ENCODE measurements at places on chromosomes 1 and 21.
A peak's percentile ranks its signal among the peaks of the same experiment; 100 is the strongest.

GRCh38 chr1:94045465-94046056, 75.4 kb downstream of the ABCA4 start:
- DNase-seq: peak; percentile 44

DNA sequence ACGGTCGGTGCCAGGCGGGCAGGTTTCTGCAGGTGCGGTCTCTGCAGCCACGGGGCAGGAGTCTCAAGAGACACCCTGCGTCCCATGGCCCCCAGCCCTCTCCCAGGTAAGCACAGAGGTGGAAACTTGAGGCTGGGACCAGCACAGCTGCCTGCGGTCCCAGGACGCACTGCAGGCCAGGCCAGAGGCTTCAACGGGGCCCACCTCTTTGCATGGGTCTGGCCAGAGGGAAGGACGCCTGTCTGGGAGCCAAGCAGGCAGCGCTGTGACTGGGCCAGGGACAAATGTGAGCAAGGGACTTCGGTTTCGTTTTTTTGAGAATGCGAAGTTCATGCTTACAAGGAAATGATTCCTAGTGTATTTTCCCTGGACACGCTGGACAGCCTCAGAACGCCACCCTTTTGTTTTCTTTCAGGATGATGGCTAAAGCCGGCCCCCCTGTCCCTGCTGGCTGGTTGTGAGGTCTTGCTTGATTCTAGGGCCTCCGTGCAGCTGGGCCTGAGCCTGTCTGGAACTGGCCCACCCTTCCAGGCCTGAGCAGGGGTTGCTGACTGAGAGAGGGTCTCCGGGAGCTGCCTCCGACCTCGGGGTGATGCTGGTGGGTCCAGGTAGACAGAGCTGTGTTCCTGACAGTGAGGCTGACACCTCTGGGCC, 38.3 kb downstream of the MORN1 start:
- DNase-seq: no peak

- peak; percentile 54 for DNase-seq
Observed at GRCh38 chr1:19517017-19517416, 31.7 kb upstream of the CAPZB start.

GRCh38 chr21:17512253-17513213, at the start of gene CXADR:
Gene CXADR, plus strand, starts transcription at chr21:17513043. Its CDS starts 87 bp downstream, at chr21:17513130.
- DNase-seq: no peak

DNA sequence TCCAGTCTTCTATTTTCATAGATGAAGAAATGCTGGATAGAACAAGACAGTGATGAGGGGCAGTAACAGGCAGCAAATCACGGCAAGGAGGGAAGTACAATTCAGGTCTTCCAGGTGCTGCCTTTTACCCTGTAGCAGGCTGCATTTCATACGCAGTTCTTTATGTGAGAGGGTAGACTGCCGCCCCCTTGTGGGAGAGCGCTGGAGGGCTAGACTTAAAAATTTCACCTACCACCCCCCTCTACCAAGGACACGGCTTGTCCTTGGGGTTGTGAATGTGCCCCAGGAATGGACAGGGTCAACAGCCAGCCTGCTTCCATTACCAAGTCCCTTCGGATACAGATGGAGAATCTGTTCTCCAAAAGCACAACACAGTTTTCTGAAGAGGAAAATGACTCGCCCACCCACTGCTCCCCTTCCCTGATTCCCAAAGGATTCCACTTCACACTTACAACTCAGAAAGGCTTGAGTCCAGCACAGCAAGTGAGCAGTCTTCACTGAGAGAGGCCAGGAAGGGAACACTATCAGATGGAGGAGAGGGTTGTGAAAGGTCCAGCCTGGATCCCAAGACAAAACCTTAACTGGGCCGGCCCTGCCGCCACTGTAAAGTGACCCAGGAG, 7.4 kb downstream of the WDR77 start:
- no peak for DNase-seq

- no peak for DNase-seq
Observed at GRCh38 chr1:57623791-57624538, 200.1 kb upstream of the DAB1 start.

DNA sequence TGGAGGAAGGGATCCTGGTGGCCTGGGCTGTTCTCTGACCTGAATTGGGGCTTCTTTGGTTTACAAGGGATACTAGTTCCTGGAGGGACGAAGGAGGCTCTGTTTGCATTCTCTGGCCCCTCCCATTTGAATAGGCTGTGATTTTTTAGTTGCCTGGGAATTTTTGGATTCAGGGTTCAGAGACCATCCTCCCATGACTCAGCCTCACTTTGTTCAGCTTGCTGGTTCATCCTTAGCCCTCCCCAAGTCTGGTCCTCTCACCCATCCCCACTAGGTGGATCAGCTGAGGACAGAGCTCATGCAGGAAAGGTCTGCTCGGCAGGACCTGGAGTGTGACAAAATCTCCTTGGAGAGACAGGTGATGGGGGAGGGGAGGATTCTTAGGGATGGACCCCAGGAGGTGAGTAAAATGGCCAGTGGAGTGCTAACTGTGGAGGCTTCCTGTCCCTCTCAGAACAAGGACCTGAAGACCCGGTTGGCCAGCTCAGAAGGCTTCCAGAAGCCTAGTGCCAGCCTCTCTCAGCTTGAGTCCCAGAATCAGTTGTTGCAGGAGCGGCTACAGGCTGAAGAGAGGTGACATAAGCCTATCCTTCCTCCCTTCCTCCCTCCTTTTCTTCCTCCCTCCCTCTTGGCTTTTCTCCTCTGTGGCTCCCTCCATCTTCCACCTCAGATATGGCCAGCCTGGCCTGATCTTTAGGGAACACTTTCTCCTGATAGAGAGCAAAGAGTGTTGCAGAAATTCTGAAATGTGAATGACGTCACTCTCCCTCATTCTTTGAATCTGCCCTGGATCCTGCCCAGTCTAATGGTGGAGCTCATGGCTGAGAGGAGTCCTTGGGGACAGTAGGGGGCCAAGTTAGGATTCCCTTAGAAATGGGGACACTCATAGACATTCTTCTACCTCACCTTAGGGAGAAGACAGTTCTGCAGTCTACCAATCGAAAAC, 4.5 kb upstream of the TUFT1 start:
- DNase-seq: no peak

GRCh38 chr21:17693801-17694200, 81.1 kb upstream of the BTG3 start:
- DNase-seq: no peak

GRCh38 chr1:156838972-156839371, 19.9 kb downstream of the INSRR start:
- no peak for DNase-seq

GRCh38 chr1:48062353-48062752, 65.2 kb upstream of the TRABD2B start:
- DNase-seq: no peak

DNA sequence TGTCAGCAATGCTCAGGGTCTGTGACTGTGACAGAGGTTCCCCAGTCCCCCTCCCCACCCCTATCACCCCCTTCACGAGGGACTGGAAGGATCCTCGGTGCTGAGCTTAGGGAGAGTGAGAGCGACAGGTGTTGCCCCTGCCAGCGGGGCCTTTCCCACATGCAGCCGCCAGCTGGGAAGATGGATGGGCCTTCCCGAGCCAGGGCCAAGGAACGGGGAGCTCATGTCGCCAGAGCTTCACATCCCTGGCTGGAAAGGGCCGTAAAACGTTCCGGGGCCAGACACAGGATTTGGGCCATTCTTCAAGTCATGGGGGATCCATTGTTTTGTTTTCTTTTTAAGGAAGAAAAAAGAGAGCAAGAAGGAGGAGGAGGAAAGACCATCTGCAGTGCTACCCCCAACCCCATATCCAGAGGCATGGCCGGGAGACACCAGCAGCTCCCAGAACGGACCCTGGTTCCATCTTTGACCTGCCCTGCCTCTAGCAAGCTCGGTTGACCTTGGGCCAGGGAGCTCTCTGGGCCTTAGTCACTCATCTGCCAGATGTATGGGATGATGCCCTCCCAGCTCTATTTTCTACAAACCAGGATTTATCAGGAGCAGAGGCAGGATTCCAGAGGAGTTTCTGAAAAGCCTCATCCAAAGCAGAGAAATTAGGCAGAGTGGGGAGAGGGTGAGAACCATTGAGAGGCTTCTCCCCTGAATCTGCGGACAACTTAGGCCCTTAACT, 54.1 kb downstream of the TAS1R2 start:
- no peak for DNase-seq

DNA sequence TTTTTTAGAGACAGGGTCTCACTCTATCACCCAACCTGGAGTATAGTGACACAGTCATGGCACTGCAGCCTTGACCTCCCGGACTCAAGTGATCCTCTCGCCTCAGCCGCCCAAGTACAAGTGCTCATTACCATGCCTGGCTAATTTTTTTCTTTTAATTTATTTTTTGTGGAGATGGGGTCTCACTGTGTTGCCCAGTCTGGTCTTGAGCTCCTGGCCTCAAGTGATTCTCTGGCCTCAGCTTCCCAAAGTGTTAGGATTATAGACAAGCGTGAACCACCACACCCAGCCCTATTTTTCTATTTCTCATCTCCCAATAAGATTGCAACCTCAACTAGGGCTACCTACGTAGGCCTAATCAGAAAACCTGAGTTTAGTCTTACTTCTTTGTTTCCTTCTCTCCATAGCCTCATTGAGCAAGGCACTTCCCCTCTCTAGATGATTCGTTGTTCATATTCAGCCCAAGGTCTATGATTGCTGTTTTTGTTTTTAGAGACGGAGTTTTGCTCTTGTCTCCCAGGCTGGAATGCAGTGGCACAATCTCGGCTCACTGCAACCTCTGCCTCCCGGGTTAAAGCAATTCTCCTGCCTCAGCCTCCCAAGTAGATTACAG, 1.1 kb upstream of the KPNA6 start:
- DNase-seq: peak; percentile 18

- no peak for DNase-seq
Observed at GRCh38 chr1:221747839-221748238, 6.0 kb upstream of the DUSP10 start.

DNA sequence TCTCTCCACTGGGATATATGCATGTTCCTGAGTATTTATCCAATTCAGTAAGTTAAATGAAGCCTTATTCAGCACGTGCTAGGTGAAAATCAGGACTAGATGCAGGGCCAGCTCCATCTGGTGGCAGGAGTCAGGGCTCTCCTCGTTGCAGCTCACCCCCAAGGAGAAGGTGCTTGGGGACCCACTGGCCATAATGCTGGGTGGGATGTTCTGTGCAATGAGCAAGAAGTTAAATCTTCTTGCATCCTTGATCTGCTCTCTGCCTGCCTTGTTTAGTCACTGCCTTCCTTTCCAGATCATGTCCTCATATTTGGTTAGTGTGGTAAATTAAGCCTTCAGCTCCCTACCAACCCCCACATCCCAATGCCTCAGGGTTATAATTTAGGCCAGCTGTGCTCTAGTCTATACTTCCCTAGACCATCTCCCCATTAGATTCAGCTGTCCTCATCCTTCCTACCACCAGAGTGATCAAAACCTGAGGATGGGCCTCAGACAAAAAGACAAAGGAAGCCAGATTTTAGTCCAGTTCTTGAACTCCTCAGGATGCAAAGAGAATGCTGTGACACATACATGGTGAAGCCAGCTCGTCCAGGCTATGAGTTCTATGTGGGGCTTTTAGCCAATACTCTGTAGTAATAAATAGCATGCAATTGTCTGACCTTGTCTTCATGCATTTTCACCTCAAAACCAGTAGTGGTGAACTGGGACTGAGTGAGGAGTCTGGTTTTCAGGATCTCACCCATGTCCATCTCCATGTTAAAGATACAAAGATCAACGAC, 55.9 kb downstream of the SEC16B start:
- DNase-seq: no peak

DNA sequence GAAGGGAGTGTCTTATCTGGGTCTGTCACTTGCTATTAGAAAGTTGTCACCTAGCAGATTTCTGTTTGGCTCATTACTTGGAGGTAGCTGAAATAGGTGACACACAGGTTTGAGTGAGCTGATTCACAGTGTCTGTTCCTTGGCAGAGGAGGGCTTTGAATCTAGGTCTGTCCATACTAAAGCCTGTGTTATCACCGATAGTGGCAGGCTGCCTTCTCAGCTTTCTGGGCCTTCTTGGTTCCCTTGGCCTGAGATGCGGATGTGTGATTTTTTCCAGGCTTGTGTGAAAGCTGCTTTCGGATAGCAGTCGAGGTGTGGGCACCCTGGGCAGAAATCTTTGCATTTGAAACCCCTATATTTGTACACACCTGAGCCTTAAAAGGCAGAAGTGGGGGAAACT, 73.9 kb downstream of the ACTL8 start:
- DNase-seq: no peak

- peak; percentile 42 for DNase-seq
Observed at GRCh38 chr21:44792702-44793591, 8.7 kb downstream of the UBE2G2 start.

DNA sequence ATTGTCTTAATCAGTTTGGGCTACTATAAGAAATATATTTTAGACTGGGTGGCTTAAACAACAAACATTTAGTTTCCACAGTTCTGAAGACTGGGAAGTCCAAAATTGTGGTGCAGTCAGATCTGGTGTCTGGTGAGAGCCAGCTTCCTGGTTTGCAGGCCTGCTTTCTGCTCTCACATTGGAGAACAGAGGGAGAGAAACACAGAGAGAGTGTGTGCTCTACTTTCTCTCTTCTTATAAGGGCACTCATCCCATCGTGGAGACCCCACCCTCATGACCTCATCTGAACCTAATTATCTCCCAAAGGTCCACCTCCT, 4.1 kb downstream of the LEPR start:
- no peak for DNase-seq

DNA sequence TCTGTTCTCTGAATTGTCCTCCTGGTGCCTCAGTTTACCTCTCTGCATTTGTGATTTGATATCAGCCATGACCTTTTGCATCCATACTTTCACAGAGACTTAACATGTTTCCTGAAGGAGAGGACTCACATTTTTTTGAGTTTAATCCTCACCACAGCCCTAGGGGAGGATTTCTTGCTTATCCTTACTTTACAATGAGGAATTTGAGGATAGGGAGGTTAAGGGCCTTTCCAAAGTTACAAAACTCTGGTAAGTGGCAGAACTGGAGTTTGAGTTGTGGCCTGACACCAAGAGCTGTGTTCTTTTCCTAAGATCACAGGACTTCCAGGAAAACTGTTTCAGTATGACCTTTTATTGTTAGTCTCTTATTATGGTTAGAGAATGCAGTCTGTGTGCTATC, 34.2 kb downstream of the TNFRSF8 start:
- DNase-seq: no peak

GRCh38 chr1:24329797-24330543, 10.8 kb downstream of the GRHL3 start:
- no peak for DNase-seq

- no peak for DNase-seq
Observed at GRCh38 chr1:192316942-192317450, at the start of gene RGS21. Gene RGS21, plus strand, starts transcription at chr1:192316992. Its CDS starts 26,045 bp downstream, at chr1:192343037.

DNA sequence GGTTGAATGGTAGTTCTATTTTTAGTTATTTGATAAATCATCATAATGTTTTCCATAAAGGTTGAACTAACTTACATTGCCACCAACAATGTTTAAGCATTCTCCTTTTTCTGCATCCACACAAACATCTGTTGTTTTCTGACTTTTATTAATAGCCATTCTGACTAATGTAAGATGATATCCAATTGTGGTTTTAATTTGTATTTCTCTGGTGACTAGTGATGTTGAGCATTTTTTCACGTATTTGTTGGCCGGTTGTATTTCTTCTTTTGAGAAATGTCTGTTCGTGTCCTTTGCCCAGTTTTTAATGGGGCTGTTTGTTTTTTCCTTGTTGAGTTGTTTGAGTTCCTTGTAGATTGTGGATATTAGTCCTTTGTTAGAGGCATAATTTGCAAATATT, 24.6 kb upstream of the SLC35F3 start:
- no peak for DNase-seq

Measured in MV-4-11 (cell line).